ENCODE measurements at places on chromosomes 3 and 15.

GRCh38 chr15:34282384-34282783 lies 55.2 kb downstream of the SLC12A6 start:
- DNase-seq, result no peak

DNA sequence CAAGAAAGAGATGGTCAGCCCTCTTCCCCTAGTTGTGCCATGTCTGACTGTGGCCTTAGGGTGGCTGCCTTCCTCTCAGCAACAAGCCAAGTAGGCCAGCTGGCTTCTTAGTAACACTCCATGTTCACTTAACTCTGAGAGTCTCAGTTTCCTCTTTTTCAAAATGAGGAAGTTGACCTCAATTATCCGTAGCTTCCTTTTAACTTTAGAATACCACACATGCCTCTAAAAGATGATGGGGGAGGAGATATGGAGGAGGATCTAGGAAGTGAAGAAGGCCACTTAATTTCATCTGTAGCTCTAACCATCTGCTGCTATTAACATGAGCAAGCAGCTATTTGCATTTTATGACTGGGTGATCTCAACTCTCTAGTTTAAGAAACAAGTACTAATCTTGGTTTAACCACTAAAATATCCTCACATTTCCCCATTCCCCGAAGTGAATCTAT lies 32.9 kb downstream of the CD200R1L start:
- DNase-seq, result no peak

DNA sequence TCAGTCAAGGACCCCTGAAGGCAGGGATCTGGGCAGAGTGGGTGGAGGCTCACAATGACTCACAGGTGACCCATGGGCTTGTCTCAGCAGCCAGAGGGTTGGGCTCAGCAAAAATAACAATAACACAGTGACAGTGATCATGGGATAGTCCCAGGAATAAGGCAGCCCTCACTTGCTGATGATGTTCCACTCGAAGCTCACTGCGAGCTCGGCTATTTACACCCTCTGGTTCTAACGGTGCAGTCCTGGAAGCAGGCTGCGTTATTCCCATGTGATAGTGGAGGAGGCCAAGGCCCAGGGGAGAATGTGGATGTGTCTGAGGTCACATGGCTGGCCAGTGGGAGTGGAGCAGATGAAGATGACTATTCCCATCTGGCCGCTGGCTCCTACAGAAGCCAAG lies 16.2 kb downstream of the CCDC33 start:
- no peak for DNase-seq

GRCh38 chr3:394775-395174 lies 198.2 kb downstream of the CHL1 start:
- no peak for DNase-seq

DNA sequence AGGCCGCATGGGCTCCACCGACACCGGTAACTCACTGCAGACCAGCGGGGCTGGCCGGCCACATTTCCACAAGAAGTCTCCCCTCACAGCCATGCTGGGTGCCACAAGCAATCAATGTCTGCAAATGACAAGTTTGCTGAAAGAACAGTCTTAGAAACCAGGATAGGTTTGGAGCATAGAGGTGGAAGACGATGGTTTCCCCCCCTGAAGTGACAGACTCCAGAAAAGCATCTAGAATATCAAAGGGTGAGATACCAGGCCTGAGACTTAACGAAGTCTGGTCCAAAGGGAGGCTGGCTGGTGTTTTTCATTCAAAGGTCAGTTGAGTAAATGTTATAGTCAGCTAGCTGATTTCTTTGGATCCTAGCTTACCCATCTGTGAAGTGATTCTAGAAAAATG lies 50.0 kb upstream of the WNT5A start:
- DNase-seq, result no peak

GRCh38 chr3:124263168-124263567 lies 271.2 kb upstream of the ROPN1 start:
- DNase-seq, result peak; percentile 37

GRCh38 chr15:61653110-61653509 lies 407.1 kb downstream of the VPS13C start:
- peak; percentile 53 for DNase-seq

- DNase-seq, result peak; percentile 35
These were observed 28.8 kb upstream of the SKOR1 start for GRCh38 chr15:67796196-67797127.

DNA sequence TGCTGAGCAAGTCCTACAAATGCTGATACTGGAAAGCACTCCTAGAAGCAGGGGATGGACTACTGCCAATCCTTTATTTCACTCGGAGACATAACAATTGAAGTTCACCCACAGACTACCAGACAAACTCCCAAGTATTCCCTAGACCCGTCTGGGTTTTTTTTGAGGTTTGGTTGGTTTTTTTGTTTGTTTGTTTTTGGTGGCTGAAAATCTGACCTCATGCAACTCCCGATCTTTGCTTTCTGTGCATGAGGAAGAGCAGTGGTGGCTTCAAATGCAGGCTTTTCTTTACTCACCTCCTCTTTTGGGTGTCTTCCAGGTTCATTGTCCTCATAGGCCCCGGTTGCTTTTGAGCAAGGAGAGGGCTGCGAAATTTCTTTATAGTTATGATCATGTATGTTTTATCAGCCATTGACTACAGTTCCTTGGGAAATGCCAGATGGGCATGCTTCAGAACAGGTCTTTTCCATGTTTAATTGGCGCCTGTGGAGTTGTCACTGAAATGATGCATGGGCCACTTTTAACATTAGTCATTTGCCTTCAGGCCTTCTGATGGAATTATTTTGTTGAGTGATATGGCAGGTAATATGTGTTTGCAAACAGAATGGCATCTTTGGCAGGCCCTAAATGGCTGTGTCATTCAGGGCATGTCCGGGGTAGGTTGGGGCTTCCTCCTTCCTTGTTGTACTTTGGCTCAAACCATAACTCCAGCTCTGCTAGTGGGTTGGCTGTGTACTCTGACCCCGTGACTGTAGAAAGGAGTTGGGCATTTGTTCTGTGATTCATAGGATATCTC lies 81.3 kb upstream of the ZBED2 start:
- DNase-seq, result no peak

DNA sequence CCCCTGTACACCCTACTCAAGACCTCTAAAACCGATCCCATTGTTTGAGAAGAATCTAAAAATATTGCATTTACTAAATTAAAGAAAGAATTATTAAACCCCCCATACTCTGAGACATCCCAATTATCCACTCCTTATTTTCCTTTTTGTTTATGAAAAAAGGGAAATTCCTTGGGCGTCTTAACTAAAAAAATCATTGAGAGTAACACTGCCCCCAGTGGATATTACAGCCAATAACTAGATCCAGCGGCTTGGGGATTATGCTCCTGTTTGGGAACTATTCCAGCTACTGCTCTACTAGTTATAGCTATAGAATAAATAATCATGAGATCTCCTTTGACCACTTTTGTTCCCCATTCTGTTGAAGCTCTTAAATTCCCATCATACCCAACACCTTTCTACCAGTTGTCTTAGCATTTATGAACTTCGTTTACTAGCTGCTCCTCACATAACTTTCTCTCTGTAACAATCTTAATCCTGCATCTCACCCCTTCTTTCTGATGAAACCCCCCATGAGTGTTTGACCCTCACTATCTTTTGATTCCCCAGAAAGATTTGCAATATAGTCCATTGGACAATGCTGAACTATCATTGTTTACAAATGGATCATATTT lies 12.7 kb upstream of the CFAP91 start:
- peak; percentile 66 for DNase-seq

DNA sequence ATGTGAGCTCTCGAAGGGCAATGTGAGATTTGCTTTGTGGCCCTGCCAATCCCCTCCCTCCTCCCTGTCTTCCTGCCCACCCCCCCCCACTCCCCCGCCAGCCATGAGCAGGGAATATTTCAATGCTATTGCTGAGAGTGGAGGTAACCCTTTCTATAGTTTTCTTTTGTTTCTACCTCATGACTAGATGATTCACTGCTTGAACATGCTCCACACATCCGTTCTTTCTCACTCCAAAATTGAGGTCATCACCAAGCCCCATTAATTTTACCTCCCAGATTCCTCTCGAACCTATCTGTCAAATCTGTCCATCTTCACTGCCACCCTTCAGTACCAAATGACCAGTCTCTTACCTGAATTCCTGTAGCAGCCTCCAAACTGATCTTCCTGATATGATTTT lies 12.2 kb downstream of the ZNF774 start:
- DNase-seq, result no peak

DNA sequence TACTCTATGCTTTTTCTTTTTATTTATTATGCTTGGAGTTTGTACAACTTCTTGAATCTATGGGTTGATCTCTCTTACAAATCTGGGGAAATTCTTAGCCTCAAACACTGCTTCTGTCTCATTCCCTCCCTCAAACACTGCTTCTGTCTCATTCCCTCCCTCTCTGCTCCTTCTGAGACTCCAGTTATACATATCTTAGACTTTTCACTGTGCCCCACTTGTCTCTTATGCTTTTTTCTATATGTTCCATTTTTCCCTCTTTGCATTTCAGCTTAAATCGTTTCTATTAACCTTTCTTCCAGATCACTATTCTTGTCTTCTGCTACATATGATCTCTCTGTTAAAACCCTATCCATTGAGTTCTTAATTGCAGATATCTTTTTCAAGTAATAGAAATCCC lies 50.4 kb downstream of the RFTN1 start:
- no peak for DNase-seq

DNA sequence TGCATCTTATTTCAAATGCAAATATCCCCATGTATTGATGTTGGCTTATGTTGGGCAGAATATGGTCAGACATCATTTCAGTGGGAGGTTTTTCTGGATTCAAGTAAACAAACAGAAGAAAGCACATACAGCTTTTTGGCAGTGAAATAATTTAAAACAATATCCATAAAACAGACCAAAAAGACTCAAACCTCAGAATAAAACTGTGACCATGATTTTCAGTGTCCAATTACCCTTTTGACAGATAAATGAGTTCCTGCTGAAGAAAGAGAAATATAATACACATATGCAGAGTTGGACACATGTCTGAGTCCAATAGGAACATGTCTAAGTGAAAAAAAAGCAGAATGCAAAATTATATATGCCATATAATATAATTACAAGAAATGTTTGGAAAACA lies 39.1 kb downstream of the PXK start:
- no peak for DNase-seq

DNA sequence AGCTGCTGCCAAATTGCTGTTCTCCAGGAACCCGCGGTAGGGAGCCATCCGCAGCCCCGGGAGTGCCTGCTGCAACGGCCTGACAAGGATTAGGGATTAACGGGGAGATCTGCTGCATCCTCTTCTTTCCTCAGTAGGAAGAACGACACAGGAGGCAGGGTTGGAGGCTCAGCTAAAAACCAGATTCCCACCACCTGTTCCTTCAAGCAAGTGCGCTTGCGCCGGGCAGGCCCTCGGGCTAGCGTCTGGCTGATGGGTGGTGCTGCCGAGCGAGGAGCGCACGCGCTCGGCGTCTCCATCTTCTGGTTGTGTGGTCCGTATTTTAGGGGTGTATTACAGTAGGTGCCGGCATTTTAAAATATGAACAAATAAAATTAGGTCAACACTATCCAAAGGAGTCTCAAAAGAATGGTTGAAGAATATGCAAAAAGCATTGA lies 25.4 kb upstream of the SLC25A26 start:
- DNase-seq, result peak; percentile 99

DNA sequence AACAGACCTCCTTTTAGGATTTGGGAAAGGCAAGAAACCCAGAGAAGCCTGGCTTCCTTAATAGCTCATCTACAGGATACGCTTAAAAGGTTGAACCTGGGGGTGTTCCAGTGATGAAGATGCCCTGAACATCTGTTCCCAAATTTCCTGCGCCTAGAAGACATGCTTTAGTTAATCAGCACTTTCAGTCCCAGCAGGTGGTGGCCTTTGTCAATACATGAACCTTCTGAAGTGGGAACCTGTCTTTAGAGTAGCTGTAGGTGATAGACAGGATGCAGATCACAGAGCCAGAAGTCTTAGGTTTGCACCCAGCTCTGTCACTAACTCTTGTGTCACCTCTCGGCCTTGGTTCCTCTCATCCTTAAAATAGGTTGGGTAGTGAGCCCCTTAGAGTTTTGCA lies 149.7 kb upstream of the SYNPR start:
- DNase-seq, result peak; percentile 48

DNA sequence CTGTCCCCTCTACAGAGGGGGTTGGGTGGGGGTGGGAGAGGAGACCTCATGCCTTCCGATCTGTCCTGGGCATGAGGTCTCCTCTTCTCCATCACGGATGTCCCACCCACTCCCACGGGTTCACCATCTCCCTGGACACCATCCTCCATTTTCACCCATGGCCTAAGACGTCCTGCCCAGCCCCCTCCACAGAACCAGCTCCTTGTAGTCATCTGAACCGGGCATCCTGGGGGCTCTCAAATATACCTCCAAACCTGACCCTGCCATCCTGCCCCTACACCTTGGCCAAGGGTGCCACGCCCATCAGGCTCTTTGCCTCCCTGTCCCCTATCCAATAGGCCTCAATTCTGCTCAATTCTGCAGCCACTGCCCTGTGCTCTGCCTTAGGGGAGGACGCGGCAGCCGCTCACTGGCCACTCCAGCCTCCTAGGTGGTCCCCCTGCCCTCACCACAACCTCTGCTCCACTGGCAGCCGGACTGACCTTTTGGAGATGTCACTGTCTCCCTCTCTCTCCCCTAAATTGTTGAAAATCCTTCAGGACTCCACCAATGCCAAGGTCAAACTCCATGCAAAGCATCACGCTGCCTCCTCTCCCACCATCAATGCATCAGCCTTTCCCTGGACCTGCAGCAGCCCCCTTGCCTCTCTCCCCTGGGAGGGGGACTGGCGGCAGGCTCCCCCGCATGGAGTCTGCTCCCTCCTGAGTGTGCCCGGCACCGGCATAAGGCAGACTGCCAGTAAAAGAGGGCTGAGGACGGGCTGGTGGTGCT lies 9.4 kb upstream of the ANPEP start:
- DNase-seq, result no peak

GRCh38 chr3:178597371-178597770 lies 61.1 kb downstream of the KCNMB2 start:
- DNase-seq, result no peak

GRCh38 chr3:172194702-172195406 lies 155.5 kb downstream of the FNDC3B start:
- peak; percentile 75 for DNase-seq

DNA sequence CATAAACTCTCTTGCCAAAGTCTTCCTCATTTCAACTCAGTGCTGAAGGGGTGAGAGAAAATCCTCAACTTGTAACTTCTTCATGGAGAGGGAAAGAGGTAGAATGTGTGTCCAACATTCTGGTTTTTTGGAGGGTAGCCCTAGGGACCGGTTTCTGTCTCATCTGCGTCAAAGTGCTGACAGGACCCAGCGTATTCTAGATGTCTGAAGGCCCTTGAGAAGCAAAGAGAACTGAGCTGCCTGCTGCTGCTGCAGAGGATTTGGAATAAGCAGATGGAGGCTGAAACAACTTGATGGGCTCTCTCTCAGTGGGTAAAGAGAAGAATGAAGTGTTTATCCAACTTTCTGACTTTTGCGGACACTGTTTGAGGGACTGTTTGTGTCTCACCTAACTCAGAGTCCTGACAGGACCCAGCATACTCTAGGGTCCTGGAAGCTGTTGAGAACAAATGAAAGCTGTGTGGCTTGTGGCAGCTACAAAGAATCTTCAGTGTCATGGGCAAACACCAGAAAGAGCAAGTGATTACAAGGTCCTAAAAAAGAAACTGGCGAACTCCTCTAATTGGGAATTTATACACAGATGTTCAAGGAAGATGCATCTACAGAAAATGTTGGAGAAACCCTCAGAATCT lies 174.4 kb downstream of the SI start:
- DNase-seq, result no peak

- no peak for DNase-seq
These were observed 46.5 kb downstream of the RPN1 start for GRCh38 chr3:128603811-128604775.

- DNase-seq, result no peak
These were observed 71.2 kb downstream of the MAP2K5 start for GRCh38 chr15:67613708-67614107.

Data from NCI-H82 (cell line).